ENCODE measurements at places on chromosomes 12 and 14. TPM values are rescaled to one million over a fixed set of nuclear protein-coding genes. Genes with fewer than 3 reads are reported as not detected.

The AQP2 gene
- not detected for polyA plus RNA-seq

The CATSPERB gene
- polyA plus RNA-seq: 1.1 TPM

The HPD gene
- polyA plus RNA-seq: not detected

The IAPP gene
- not detected for polyA plus RNA-seq

The PSMA6 gene
- 232 TPM for polyA plus RNA-seq

The GUCY2C gene
- 0.06 TPM for polyA plus RNA-seq

The SH2B3 gene
- polyA plus RNA-seq: 11.3 TPM

The C12orf50 gene
- not detected for polyA plus RNA-seq

The TTC6 gene
- polyA plus RNA-seq: not detected

The PLEKHG7 gene
- polyA plus RNA-seq: not detected

The LRFN5 gene
- polyA plus RNA-seq: not detected

The ATL1 gene
- 6.8 TPM for polyA plus RNA-seq

The ATG101 gene
- 74.7 TPM for polyA plus RNA-seq

The GLRX5 gene
- 42.7 TPM for polyA plus RNA-seq

The FAIM2 gene
- not detected for polyA plus RNA-seq

The KCNK13 gene
- polyA plus RNA-seq: 0.03 TPM

The KSR2 gene
- 0.01 TPM for polyA plus RNA-seq

The RNASE3 gene
- not detected for polyA plus RNA-seq

The SRGAP1 gene
- polyA plus RNA-seq: 5.6 TPM

The SYT1 gene
- polyA plus RNA-seq: 4.6 TPM

The IL26 gene
- not detected for polyA plus RNA-seq

The DAO gene
- polyA plus RNA-seq: not detected

The SERPINA9 gene
- polyA plus RNA-seq: not detected

The CLEC9A gene
- not detected for polyA plus RNA-seq

The ADIPOR2 gene
- polyA plus RNA-seq: 35.7 TPM

The KLRC3 gene
- not detected for polyA plus RNA-seq

The MYO1H gene
- not detected for polyA plus RNA-seq

The PTPRR gene
- 2.9 TPM for polyA plus RNA-seq

The PITPNM2 gene
- polyA plus RNA-seq: 2.1 TPM
